Astrocyte (in vitro differentiated cells and primary cell): ENCODE measurements at places on chromosomes 12 and 14. TPM values are rescaled to one million over a fixed set of nuclear protein-coding genes. Genes with fewer than 3 reads are reported as not detected.
A peak's percentile ranks its signal among the peaks of the same experiment; 100 is the strongest.

HOXC12 gene
- total RNA-seq: not detected in 2 replicates

LALBA gene
- not detected in 2 replicates for total RNA-seq

PTGER2 gene
- 0.26 TPM in 1 of 2 replicates, not detected in the other for total RNA-seq

SOCS2 gene
- total RNA-seq: 2.6 and 6.4 TPM in 2 replicates

GPD1 gene
- 0.29 and 0.59 TPM in 2 replicates for total RNA-seq

PRH2 gene
- not detected in 2 replicates for total RNA-seq

SELPLG gene
- 4.9 and 5.8 TPM in 2 replicates for total RNA-seq

TPPP2 gene
- not detected in 2 replicates for total RNA-seq

MAP3K9 gene
- 10.7 and 13.0 TPM in 2 replicates for total RNA-seq

SMCO2 gene
- 0.32 and 0.46 TPM in 2 replicates for total RNA-seq

CDC42BPB gene
- 116 and 119 TPM in 2 replicates for total RNA-seq

TMEM30B gene
- total RNA-seq: 0.36 TPM in 1 of 2 replicates, not detected in the other

TAS2R10 gene
- total RNA-seq: 0.27 and 0.29 TPM in 2 replicates

PGF gene
- total RNA-seq: 2.5 and 3.5 TPM in 2 replicates

DNA sequence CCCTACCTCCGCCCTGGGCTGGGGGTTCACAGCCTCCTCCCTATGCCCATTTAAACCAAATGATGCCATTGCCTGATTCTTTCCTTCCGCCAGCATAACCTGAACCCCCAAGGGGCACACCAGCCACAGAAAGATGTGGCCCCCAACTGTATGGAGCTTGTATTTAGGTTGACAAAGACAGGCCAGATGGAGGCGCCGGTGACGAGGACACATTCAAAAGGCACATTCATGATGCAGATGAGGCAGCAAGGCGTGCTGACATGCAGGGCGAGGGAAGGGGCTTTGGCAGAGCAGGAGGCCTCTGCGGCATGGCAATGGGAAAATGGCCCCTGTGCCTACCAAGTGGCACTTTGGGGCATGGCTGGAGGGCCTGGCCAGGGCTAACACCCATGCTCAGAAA, 112.2 kb downstream of the RFLNA start:
- DNase-seq: no peak

DNA sequence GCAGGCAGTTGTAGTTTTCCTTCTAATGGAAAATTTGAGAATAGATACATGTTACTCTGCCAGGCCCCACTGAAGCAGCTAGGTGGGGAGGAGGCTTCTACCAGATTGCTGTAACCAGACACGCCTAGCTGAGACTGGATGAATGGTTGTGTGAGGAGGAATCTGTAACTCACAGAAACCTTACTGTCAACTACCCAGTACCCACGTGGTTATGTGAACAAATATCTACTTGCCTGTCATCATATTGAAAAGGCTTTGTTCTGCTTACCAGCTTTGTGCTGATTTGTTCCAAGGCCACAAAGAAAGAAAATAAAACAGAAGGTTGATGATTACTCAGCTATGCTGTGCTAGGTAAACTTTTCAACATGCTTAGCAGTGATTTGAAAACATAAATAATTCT, 167.2 kb downstream of the CAPZA3 start:
- DNase-seq: no peak

- DNase-seq: no peak
Observed at GRCh38 chr14:103065861-103066260, 8.5 kb upstream of the CDC42BPB start.

- no peak for DNase-seq
Observed at GRCh38 chr12:40325349-40325960, 100.7 kb downstream of the LRRK2 start.

- DNase-seq: no peak
Observed at GRCh38 chr12:51330186-51330585, 6.2 kb upstream of the BIN2 start.

DNA sequence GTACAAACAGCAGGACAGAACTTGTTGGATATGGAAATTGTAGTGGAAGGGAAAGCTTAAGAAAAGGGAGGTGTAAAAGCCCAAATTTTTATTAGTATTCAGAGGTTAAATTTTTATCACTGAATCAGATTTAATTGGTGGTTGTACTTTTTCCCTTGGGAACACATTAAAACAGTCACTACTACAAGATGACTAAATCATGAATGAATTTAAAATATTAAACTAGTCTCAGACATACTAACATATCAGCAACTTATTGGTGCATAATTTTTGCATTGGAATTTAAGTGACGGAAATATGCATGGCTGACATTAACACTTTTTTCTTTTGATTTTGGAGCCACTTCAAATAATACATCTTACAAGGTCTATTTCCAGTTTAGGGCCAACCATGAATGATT, 27.6 kb downstream of the SAMD4A start:
- DNase-seq: peak; percentile 55

DNA sequence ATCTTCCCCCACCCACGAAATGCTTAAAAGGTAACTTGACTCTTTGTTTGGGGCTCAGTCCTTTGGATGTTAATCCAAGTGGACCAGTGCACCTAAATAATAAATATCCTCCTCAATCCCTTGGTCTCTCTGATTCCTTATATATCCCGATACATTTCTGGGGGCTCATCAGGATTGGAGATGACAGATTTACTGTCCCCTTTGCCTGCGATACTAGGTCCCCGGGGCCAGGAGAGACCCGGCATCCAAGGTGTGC, 26.3 kb downstream of the KLRK1 start:
- no peak for DNase-seq

- no peak for DNase-seq
Observed at GRCh38 chr12:6214633-6215032, 14.4 kb downstream of the CD9 start.

DNA sequence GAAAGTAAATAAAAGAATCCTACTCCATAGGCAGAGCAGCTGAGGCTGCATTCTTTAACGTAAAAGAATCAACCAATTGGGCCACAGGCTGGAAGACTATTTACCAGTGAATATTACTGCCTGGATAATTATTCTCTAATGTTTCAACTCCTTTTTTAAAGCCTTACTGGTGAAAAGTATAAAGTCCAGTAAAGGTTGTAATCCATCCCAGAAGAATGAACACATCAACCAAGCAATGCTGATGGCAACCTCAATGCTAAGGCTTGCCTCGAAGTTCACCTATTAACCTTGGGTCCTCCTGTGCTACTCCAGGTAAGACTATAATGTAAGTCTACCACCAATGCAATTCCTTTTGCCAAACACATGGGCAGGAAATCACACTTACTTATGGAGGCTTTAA, 77.3 kb downstream of the ATXN2 start:
- DNase-seq: no peak

GRCh38 chr12:6457220-6457945, 5.5 kb downstream of the TAPBPL start:
- no peak for DNase-seq

DNA sequence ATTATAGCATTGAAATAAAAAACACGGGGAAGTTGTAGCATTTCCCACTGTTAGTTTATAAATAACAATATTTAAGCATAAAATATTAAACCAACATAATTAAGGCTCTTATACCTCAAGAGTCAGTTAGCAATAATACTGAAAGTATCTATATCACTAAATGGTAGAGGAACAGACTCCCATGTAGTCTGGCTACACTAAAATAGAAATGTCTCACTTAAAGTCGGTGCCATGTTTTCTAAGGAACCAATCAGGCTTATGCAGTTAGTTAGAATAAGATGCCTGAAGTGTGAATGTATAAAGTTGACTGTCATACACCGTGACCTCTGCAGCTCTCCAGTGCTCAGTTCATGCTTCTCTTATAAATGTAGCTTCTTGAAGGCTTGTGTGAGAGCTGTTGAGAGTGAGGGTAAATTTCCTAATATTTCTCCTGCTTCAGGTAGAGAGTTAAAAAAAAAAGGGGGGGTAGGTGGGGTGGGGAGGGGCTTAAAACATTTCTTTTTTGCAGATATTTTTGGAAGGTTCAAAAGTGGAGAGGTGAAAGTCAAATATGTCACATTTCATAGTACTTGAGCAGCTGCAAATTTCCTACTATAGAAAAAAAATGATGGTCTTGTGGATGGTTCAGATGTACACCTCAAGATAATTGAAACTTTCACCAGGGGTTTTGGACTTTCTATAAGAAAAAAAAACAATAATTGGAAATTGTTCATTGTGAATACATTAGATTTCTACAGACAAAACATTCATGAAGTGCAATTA, 64.5 kb downstream of the PTCSC3 start:
- no peak for DNase-seq

GRCh38 chr14:52125885-52126284, 57.0 kb upstream of the NID2 start:
- no peak for DNase-seq

GRCh38 chr12:15212930-15213329, 8.3 kb downstream of the RERG start:
- no peak for DNase-seq

- DNase-seq: no peak
Observed at GRCh38 chr12:68745376-68745903, 536 bp upstream of the SLC35E3 start.

- peak; percentile 88 for DNase-seq
Observed at GRCh38 chr12:67885375-67886169, 103.7 kb upstream of the IFNG-AS1 start.

DNA sequence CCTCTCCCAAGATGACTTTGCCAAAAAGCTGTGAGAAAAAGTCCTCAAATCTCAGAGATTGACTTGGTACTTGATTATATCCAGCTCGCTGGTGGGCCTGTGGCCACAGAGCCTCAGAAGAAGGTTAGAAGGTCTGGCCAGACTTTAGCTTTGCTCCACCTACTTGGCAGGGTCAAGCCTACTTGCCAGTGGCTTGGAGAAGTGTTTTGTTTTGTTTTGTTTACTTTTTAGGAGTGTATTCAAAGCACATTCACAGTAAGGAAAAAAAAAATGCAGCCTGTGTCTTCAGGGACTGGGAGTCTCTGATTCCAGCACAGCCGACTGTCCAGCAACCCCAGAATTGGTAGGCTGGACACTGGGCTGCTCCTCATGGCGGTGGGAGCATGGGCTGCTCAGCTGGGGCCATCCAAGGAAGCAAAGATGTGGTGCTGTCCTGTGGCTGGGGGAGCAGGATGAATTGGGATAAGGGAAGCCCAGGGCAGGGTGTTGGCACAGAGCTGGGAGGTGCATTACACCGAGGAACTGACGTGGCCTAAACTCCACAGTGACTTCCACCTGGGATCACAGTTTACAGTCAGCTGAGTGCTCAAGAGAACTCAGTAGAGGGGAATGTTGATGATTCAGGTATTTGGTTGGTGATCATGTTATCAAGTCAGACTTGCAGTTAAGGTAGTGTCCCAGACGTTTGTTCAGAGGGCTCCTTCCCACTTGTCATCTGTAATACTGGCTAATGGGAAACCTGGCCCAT, 73.5 kb downstream of the PPP2R5C start:
- DNase-seq: peak; percentile 50

GRCh38 chr12:67154901-67155300, 114.3 kb upstream of the CAND1 start:
- no peak for DNase-seq

GRCh38 chr12:91604897-91605296, 422.3 kb upstream of the DCN start:
- DNase-seq: no peak

GRCh38 chr14:100580316-100581227, 6.6 kb downstream of the BEGAIN start:
- DNase-seq: no peak

DNA sequence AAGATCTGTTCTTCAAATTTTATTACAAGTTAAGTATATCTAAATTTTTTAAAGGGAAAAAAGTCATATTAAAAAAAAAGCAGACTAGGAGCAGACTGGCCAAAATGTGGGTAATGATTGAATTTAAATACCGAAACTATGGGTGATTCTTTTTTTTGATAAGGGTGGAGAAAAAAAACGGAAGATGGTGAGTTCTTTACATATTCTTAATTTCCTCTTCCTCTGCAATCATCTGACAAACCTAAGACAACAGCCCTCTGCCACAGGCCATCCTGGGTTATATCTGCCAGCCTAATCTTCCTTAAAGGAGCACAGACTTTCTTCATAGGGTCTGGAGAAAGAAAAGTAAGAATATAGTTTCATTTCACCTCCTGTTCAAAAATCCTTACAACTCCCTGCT, 108.0 kb downstream of the PPP2R5E start:
- no peak for DNase-seq

DNA sequence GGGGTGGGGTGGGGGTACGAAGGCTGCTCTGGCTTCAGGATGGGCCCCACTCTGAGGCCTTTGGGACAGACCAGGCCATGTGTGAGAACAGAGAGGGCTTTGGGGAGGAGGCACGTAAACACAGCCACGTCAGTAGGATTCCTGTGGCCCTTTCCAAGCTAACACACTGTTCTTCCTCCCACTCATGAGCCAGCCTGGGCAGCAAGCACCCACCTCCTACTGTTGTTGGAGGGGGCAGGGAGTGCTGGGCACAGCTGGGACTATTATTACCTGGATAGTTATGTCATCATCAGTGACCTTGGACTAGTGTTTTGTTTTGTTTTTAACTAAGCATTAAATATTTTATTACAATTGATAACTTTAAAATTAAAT, 5.3 kb downstream of the CHGA start:
- no peak for DNase-seq

GRCh38 chr14:63662776-63663175, 21.1 kb upstream of the WDR89 start:
- no peak for DNase-seq

DNA sequence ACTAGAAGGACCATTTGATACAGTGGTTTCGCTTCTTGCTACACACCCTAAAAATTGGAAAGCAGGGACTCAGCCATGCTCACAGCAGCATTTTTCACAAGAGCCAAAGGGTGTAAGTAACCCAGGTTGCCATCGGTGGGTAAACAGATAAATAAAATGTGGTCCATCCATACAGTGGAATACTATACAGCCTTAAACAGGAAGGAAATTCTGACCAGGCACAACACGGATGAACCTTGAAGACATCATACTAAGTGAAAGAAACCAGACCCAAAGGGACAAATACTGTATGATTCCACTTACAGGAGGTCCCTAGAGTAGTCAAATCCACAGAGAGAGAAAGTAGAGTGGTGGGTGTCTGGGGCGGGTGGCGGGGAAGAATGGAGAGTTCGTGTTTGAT, 220.9 kb downstream of the PHETA1 start:
- no peak for DNase-seq
